ENCODE measurements at places on chromosomes 1 and 21.

DNA sequence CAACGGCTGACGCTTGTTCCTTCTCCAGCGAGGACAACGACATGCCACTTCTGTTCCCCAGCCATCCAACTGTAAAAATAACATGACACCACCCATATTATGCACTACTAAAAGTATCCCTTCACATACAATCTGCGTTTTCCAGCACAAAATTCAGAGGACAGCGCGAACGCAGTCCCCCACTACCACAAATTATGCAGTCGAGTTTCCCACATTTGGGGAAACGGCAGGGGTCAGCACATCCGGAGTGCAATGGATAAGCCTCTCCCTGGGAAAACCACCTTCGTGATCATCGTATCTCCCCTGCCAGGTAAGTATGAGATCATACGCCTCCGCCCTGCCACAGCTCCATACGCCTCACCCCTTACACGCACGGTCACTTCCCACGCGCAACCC lies 120.9 kb downstream of the PPIAL4G start:
- DNase-seq, result no peak

- DNase-seq, result no peak
These were observed 159.7 kb upstream of the CXADR start for GRCh38 chr21:17352996-17353655.

DNA sequence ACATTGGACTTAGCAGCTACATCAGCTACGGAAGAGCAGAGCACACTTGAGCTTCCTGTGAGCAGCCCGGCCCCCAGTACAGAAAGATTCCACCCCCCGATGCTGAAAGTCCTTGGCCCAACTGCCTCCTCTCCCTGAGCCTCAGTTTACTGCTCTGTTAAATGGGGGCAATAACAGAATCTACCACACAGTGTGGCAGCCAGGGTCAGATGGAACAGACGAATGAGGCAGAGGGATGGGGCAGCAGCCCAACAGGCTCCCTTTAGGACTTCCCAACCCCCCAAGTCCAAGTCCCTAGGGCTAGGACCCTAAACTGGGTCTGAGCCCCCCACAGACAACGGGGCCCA lies 22.9 kb upstream of the C1QA start:
- no peak for DNase-seq

- DNase-seq, result no peak
These were observed 174.5 kb downstream of the DENND1B start for GRCh38 chr1:197600751-197601150.

GRCh38 chr1:47522935-47523834 lies 85.3 kb downstream of the FOXD2 start:
- DNase-seq, result no peak

GRCh38 chr21:33061233-33061632 lies 8.7 kb upstream of the OLIG1 start:
- no peak for DNase-seq

GRCh38 chr1:3126756-3127678 lies 58.0 kb downstream of the PRDM16 start:
- DNase-seq, result peak; percentile 26

DNA sequence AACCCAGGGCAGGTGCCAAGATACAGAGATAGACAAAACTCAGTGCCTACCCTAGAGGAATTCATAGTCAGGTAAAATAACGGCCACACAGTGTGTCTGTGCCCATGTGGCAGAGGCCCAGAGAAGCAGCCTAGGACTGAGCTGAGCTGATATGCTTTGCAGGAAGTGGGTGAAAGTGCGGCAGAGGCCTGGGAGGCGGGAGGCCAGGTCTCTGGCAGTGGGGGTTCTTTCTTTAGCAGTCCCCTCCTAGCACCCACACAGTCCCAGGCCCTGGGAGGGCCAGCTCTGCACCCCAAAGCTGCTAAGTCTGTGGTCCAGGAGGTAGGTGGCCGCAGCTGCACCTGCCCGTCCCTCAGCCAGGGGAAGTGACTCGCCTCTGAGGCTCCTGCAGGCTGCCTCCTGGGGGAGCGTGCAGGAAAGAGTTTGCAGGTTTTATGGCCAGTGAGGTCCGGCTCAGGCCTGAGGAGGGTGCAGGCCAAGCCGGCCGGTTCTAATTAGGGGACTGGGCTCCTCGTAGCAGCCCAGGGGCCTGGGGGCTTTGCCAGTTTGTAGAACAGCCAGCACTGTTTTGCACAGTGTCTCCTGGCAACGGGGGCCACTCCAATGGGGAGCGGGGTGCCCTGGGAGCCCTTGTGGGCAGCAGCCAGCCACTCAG lies 107.9 kb downstream of the SPSB1 start:
- no peak for DNase-seq

- no peak for DNase-seq
These were observed 73.8 kb upstream of the ATP1A1 start for GRCh38 chr1:116299248-116299647.

DNA sequence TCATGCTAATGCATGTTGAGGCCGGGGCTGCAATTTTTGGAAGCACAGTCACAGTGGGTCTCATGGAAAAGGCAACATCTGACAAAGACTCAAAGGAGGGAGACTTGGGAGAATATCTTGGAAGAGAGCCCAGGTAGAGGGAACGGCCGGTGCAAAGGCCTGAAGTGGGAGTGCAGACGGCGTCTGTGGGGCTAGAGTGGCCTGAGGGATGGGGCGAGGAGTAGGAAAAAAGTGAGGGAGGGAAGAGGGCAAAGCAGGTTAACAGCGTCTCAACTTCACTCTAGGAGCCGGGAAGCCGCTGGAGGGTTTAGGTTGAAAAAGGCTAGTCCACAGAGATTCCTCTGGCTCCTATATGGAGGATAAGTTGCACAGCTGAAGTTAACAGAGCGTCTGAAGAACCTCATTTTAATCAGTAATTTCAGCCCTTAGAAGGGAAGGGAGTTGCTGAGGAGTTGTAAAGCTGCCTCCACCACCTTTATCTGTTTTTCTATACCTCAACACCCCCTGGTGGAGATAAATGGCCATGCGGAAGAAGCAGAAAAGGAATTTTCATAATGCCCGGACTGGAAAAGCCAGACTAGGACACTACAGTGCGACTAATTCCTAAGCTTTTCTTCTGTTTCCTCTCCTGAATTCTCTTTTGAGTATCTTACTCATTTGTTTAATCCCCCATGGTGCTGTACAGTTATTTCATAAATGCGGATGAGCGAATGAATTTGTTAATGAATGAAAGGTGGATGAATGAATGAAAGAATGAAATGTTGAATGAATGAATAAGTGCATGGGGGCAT lies 78.7 kb upstream of the ZNF281 start:
- DNase-seq, result peak; percentile 68

DNA sequence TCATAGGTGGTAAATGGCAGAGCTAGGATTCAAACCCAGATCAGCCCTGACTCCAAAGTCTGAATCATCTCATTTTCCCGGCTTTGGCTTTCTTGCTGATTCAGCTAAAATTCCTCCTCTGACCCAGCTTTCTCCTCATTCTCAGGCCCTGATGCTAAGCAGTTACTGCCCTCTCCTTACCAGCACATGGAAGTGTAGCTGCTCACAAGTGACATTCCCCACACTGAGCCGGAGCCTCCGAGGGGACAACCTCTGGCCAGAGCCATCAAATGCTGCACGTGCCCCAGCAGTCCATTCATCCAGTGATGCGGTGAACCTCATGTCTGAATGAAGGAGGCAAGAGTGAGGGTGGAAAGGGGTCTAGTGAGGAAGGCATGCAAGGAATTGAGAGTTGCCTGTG lies 11.1 kb downstream of the ITGA10 start:
- no peak for DNase-seq

- no peak for DNase-seq
These were observed at the start of gene INAVA for GRCh38 chr1:200894712-200895442. Gene INAVA (plus strand): TSS chr1:200894900. CDS start chr1:200898401, 3,501 bp downstream.

DNA sequence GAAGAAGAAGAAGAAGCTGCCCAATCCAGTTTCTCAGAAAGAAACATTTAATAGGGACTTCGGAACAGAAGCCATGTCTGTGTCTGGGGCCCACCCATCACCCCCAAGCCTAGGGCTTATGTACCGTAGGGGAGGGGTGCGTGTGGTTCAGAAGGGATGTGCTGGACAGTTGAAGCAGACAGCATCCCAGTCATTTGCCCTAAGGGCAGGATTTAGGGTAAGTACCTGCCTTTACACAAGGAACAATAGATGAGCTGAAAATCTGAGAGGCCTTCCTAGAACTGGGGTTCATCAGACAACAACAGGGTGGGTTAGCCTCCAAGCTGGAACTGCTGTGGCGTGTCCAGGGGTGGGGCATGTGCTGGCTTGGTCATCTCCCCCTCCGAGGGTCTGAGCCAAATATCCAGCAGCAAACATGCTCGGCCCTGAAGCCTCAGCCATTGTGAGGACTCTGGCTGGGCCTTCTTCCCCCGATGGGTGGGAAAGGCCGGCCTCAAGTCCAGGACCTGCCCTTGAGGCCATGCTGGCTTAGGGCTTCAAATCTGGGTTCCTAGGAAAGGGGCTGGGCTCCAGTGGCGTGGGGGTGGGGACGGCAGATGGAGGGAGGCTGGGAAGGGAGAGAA lies 12.1 kb downstream of the CSTB start:
- DNase-seq, result no peak

DNA sequence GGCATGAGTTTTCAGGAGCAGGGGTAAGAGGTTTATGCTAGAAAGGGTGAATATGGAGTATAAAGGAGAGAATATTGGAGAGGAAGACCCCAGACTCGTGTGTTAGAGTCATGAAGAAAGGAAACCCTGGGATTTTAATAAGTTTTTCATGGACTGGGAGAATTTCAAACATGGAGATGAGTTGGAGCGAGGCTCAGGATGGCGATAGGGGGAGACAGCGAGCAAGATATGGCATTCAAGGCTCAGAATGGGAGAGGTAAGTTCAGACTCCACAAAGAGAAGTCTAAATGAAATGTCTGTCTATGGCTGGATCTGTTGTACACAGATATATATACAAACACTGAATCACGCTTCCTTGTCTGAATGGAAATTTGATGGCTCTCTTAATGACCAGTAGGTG lies 92.5 kb downstream of the LRRC40 start:
- no peak for DNase-seq

DNA sequence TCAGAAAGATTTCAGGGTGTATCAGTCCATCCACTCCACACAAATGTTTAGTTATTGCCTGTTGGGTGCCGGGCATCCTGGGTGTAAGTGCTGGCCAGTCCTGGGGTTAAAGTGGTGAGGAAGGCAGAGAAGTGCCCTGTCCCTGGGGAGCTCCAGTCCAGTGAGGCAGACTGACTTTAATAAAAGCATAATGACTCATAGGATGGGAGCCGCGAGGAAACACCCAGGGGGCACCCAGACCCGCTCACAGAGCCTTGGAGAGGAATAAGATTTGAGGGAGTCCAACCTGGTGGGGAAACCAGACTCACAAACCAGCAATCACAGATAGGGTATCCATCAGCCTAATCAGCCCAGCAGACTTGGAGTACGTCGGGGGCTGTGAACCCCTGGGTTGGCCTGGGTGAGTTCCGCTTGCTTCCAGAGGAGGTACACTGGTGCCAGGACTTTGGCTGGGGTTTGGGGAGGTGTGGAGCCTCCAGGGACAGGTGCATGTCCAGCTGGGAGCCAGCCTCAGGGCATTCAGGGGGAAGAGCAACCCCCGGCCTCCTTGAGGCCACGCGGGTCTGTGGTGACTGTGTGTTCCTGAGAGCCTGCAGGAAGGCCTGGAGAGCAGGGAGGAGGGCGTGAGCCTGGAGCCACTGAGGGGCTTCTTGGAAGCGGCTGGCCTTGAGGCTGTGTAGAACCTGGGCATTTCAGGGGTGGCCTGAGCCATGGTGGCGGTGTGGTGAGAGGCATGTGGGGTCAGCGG lies 3.7 kb downstream of the PEAR1 start:
- DNase-seq, result peak; percentile 49

- DNase-seq, result no peak
These were observed 3.2 kb upstream of the KIAA1614 start for GRCh38 chr1:180909462-180909976.

DNA sequence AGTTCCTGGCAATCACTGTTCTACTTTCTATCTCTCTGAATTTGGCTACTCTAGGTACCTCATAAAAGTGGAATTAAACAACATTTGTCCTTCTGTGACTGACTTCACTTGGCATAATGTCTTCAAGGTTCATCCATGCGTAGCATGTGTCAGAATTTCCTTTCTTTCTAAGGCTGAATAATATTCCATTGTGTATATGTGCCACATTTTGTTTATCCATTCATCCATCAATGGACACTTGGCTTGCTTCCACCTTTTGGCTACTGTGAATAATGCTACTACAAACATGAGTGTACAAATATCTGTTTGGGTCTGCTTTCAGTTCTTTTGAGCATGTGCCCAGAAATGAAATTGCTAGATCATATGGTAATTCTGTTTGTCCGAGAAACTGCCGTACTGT lies 14.7 kb downstream of the CACHD1 start:
- peak; percentile 71 for DNase-seq

GRCh38 chr1:153428073-153428638 lies 11.8 kb downstream of the S100A7A start:
- DNase-seq, result no peak

DNA sequence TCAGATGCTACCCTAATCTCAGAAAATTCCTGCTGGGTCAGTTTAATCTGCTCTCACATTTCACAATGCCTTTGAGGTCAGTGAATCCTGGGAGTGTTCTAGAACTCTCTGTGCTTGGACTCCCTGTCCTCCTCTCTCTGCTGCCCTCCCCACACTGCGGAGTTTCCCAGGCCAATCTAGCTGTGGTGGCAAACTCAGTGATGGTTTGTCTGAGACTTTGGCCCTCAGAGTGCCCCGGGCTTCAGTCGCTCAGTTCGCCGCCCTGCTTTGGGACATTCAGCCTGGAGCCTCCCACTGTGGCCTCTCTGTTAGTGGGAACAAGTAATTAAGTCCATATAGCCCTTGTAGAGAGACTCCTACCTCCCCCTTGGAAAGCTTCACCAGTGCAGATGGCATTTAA lies 7.1 kb downstream of the C1orf226 start:
- peak; percentile 46 for DNase-seq

DNA sequence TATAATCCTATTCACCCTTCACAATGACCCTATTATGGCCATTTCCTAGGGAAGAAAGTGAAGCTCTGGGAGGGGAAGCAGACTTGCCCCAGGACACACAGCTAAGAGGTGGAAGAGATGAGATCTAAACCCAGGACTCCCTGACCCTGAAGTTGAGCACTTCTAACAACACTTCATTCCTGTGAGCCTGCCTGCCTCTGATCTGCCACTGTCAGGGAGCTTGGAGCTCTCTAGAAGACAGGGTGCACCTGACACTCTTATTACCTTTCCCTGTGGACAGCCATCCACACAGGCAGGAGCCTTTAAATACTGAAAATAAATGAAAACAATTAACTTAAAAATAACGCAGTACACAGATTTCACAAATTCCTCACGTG lies 599 bp downstream of the MKNK1 start:
- no peak for DNase-seq

GRCh38 chr1:22107126-22107525 lies 35.8 kb downstream of the WNT4 start:
- no peak for DNase-seq

GRCh38 chr1:45394342-45394741 lies 54.1 kb upstream of the MUTYH start:
- no peak for DNase-seq
